ENCODE measurements at places on chromosomes 1 and 21.
A peak's percentile ranks its signal among the peaks of the same experiment; 100 is the strongest.

- no peak for DNase-seq
Measured at GRCh38 chr1:226632922-226633351, 84.4 kb downstream of the STUM start.

DNA sequence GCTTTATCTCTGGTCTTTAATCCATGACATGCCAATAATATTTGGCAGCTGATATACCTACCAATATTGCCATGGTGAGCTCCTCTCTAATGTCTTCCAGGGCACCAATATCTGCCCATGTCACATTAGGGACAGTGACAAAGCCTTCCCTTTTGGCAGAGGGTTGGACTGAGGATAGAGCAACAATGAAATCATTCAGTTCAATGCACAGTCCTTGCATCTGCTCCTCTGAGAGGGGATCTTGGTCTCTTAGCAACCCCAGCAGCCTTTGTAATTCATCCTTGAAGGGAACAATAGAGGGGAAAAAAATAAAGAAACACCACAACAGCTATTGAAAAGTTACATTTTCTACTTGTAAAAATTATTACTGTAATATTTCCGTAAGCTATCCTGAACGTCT lies 42.3 kb downstream of the NVL start:
- DNase-seq, result no peak

DNA sequence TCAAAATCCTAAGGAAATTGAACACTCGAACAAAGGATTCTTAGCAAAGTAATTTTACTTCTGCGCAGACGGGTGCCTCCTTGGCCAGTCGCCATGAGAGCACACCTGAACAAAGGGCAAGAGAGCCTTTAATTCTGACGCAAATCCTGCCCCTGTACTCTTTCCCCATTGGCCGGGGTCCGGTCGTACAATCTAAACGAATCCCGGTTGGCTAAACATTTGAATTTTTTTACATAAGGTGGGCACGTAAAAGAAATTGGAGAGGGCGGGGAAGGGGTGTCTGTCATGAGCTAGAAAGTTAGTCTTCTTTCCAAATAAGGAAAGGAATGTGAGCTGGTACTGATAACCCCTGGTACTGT lies 8.2 kb upstream of the IL22RA1 start:
- DNase-seq, result no peak

- no peak for DNase-seq
Measured at GRCh38 chr1:185861630-185862029, 127.4 kb downstream of the HMCN1 start.

DNA sequence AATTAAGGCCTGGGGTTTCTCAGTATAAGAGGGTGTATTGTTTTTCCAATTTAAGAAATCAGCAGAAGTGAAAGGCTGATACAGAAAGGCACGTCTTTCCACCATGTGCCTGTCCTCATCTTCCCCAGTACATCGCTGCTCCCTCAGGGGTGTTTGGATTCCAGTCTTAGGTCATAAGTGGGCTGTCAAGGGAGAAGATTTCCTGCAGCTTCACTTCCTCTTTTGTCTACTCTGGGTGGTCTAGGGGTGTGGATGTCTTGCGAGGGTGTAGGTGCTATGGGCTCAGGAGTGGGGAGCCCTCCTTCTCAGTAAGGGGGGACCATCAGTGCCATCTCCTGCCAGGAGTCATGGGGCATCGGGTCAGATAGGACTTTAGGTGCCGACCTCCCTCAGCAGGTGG lies 999.8 kb upstream of the NCAM2 start:
- no peak for DNase-seq

- DNase-seq, result no peak
Measured at GRCh38 chr1:48725341-48726046, 51.2 kb downstream of the BEND5 start.

- DNase-seq, result peak; percentile 80
Measured at GRCh38 chr1:178037510-178038253, 56.2 kb upstream of the RASAL2 start.

Data from HuH-7 (cell line).